ENCODE measurements at places on chromosomes 1 and 21.

DNA sequence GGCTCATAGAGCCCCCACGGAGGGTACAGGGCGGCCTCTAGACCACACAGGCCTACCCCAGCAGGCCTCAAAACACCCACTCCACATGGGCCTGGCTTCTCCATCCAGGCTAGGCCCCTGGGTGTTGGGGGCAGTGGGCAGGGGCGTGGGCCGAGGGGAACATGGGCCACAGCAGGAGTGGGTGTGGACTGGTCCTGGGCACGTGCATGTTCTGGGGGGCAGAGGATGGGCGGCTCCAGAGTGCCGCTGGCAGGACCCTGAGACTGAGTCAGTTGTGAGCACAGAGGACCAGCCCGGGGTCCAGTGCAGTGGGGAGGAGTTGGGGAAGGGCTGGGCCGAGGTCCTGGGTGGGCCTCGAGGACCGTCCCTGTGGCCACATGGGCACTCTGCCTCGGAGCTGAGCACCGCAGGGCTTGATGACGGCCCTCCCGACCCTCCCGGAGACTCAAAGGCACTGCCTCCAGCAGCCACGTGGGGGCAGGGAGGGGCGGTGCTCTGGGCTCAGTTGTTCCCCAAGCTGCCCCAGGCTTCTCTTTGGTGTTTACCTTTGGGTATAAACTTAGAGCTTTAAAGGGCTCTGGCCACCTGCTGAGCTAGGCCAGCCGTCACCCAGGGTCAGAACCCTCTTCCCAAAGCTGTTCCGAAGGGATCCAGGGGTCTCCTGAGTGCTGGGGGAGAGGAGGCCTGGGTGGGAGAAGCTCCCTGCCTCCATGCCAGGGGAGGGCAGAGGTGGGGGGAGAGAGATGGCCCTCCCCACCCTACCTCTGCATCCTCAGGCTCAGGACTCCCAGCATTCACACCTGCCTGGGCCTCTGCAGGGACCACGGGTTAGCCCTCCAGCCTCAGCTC lies 79.9 kb downstream of the MORN1 start:
- DNase-seq: peak; percentile 62

GRCh38 chr1:78088015-78088414 lies 42.2 kb downstream of the GIPC2 start:
- no peak for DNase-seq

- no peak for DNase-seq
Observed at GRCh38 chr1:204621396-204621795, 64.1 kb downstream of the LRRN2 start.

GRCh38 chr1:32695098-32695904 lies 7.3 kb downstream of the SYNC start:
- DNase-seq: peak; percentile 72

GRCh38 chr1:6075748-6076147 lies 30.1 kb downstream of the KCNAB2 start:
- DNase-seq: no peak

DNA sequence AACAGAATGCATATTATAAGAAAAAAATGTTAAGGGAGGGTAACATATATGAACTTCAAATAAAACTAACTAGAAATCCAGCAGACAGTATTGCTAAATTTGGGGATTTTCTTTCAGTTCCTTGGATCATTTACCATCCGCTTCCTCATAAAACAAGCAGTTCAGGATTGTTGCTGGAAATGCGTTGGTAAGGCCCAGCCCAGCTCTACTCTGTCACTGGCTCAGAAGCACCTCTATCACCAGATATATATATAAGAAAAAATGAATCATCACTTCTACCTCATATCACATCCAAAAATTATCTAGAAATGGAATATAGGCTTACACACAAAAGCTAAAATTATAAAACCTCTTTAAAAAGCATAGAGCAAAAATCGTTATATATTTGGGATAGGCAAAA lies 28.2 kb upstream of the COG2 start:
- no peak for DNase-seq

- peak; percentile 97 for DNase-seq
Observed at GRCh38 chr21:42939582-42940413, 14.4 kb upstream of the ERVH48-1 start.

GRCh38 chr1:204263254-204263910 lies 49.6 kb upstream of the GOLT1A start:
- DNase-seq: no peak

DNA sequence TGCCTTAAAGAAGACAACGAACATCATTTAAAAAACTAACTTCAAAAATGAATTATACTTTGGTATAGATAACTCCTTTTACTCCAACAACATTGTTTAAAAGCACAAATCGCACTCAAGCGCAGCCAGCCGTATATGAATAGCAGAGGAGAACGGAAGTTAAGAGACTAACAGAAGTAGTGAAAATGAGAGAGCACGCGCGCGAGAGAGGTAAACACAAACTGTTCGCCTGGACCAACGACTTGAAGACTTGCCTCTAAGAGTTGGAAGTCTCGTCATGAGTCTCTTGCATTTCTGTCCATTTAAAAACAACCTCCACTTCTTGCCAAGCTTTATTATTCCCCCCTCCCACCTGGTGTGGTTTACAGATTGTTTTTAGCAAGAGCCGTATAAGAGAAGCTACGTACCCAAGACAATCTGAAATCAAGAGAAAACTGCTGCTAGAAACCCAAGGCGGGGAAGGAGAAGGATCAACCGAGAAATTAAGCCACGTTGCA lies 479 bp downstream of the SELENOF start:
- peak; percentile 63 for DNase-seq

DNA sequence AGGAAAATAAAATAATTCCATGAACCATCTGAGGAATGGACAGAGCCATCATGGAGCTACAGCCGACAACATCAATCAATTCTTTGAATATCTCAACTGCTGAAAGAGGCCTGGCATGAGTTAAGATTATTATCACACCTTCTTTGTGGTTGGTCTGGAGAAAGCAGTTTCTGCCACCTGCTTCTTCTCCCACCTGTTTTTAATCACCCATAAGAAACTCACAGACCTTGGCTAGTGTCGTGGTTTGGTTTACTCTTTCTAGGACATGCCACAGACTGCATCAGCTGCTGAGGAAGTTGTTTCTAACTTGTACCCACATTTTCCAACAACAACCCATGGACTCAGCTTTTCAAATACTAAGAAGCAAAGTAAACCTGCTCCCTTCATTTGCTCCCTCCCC lies 65.6 kb downstream of the NTPCR start:
- DNase-seq: no peak

- DNase-seq: no peak
Observed at GRCh38 chr1:155136748-155137147, 1.1 kb downstream of the SLC50A1 start.

- no peak for DNase-seq
Observed at GRCh38 chr1:51525295-51525694, 6.2 kb upstream of the EPS15 start.

Data from astrocyte of the spinal cord (primary cell).